Heart right ventricle (tissue), 16 donors: ENCODE measurements at places on chromosomes 6 and 20. TPM values are rescaled to one million over a fixed set of nuclear protein-coding genes. Genes with fewer than 3 reads are reported as not detected.

The SLC35D3 gene
- not detected for total RNA-seq

The LY6G6C gene
- total RNA-seq: not detected

The MUC21 gene
- total RNA-seq: not detected

The YIPF3 gene
- 68.7 TPM for total RNA-seq

The NMBR gene
- not detected for total RNA-seq

The PPIL6 gene
- 1.4 TPM for total RNA-seq

The NUP153 gene
- 20.7 TPM for total RNA-seq

DNA sequence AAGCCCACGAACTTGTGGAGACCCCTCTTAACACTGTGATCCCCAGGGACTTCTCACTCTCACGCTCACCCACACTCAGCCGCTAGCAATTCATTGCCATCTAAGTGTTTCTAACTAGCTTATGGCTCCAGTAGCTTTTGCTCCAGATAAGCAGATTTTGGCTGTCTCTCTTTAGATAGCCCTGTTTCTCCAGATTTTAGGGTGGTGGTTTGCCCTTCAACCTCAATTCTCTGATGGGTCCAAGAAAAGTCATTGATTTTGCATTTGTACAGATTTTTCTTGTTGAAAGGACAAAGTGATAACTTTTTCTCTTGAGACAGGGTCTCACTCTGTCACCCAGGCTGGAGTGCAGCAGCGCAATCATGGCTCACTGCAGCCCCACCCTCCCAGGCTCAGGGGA, 41.2 kb downstream of the NR2E1 start:
- H3K27ac ChIP-seq: no peak overlapping the region
- H3K4me3 ChIP-seq: no peak overlapping the region
- no peak for DNase-seq
- no peaks in the 10 kb centered on the region for H3K27me3 ChIP-seq
- H3K36me3 ChIP-seq: peaks cover 62% of the 10 kb centered on the region
- no peaks in the 10 kb centered on the region for H3K4me1 ChIP-seq

DNA sequence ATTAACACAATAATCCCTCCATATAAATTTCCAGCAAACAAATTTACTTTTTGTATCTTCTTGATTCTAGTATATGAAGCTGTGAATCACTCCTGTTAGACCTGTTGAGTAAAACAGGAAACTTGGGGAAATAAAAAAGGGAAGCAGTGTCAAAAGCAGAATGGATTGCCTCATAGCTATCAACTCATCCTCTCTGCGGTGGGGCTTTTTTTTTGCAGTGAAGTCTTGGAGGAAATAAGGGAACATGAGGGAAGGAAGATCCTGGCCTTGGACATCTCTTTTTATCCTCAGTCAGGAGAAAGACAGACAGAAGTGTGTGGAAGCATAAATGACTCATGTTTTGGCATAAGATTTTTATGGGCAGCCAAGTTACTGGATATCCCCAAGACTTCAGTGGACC, 332.5 kb downstream of the TFAP2A start:
- no peak overlapping the region for H3K4me3 ChIP-seq
- no peaks in the 10 kb centered on the region for H3K36me3 ChIP-seq
- no peak for DNase-seq
- no peaks in the 10 kb centered on the region for H3K4me1 ChIP-seq
- no peak overlapping the region for H3K27ac ChIP-seq
- no peaks in the 10 kb centered on the region for H3K27me3 ChIP-seq

- H3K27ac ChIP-seq: no peak overlapping the region
- H3K27me3 ChIP-seq: peaks cover 42% of the 10 kb centered on the region
- H3K4me1 ChIP-seq: no peaks in the 10 kb centered on the region
- no peak overlapping the region for H3K4me3 ChIP-seq
- H3K36me3 ChIP-seq: no peaks in the 10 kb centered on the region
- peak; percentile 59 for DNase-seq
Observed at GRCh38 chr20:23995905-23996666, 7.5 kb upstream of the GGTLC1 start.

- H3K36me3 ChIP-seq: no peaks in the 10 kb centered on the region
- no peak overlapping the region for H3K4me3 ChIP-seq
- peaks cover 15% of the 10 kb centered on the region for H3K4me1 ChIP-seq
- no peaks in the 10 kb centered on the region for H3K27me3 ChIP-seq
- DNase-seq: no peak
Observed at GRCh38 chr6:25290306-25291060, 11.3 kb downstream of the CARMIL1 start.

GRCh38 chr6:17159240-17159639, 57.4 kb downstream of the STMND1 start:
- no peaks in the 10 kb centered on the region for H3K36me3 ChIP-seq
- H3K4me1 ChIP-seq: no peaks in the 10 kb centered on the region
- DNase-seq: no peak
- H3K27me3 ChIP-seq: no peaks in the 10 kb centered on the region
- H3K27ac ChIP-seq: no peak overlapping the region

DNA sequence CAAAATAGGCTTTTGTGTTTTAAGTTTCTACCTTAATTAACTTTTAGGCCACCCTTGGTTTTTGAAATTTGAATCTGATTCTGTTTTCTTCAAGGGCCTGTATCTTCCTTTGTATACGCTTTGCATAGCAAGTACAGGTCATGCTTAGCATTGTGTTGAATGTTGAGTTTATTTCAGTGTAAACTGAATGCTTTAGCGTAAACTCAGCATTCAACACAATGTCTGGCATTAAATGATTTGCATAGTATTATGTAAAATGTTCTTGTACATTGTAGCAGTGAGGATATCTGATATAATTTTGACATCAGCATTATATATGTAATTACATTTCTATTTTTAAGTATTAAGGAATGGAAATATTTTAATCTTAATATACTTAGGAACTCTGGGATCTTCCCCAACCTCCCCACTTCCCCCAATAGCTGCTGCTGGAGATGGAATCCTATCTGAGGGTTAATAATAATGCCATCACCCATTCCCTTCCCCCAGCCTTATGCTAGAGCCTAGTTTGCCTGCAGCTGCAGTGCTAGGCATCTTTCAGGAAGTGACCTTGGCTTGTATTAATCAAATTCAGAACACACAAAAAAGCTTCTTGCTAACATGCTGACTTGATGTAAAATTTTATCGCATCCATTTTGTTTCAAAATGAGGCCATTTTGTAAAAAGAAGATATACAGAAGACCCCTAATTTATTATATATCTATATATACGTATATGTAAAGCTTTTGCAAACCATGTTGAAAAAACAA, 73.1 kb downstream of the NCOA3 start:
- no peak overlapping the region for H3K4me3 ChIP-seq
- H3K27ac ChIP-seq: peak overlapping the region; percentile 78
- no peaks in the 10 kb centered on the region for H3K27me3 ChIP-seq
- H3K36me3 ChIP-seq: no peaks in the 10 kb centered on the region
- no peak for DNase-seq

GRCh38 chr6:167551628-167552257, 226.9 kb downstream of the TTLL2 start:
- no peaks in the 10 kb centered on the region for H3K36me3 ChIP-seq
- no peak for DNase-seq
- no peaks in the 10 kb centered on the region for H3K27me3 ChIP-seq
- peak overlapping the region; percentile 61 for H3K27ac ChIP-seq

- no peak for DNase-seq
- H3K4me3 ChIP-seq: no peak overlapping the region
- no peaks in the 10 kb centered on the region for H3K4me1 ChIP-seq
- H3K36me3 ChIP-seq: no peaks in the 10 kb centered on the region
Observed at GRCh38 chr6:40290816-40291215, 296.3 kb downstream of the LRFN2 start.

- H3K4me3 ChIP-seq: no peak overlapping the region
- no peaks in the 10 kb centered on the region for H3K4me1 ChIP-seq
- H3K36me3 ChIP-seq: no peaks in the 10 kb centered on the region
- H3K27me3 ChIP-seq: no peaks in the 10 kb centered on the region
- DNase-seq: no peak
Observed at GRCh38 chr6:113394216-113394615, 462.9 kb upstream of the MARCKS start.

- DNase-seq: no peak
- H3K4me1 ChIP-seq: no peaks in the 10 kb centered on the region
- no peaks in the 10 kb centered on the region for H3K27me3 ChIP-seq
- H3K27ac ChIP-seq: no peak overlapping the region
- no peak overlapping the region for H3K4me3 ChIP-seq
Observed at GRCh38 chr6:77762386-77762785, 109.5 kb downstream of the MEI4 start.

- H3K4me3 ChIP-seq: no peak overlapping the region
- no peaks in the 10 kb centered on the region for H3K36me3 ChIP-seq
- peaks cover 29% of the 10 kb centered on the region for H3K4me1 ChIP-seq
- no peaks in the 10 kb centered on the region for H3K27me3 ChIP-seq
Observed at GRCh38 chr6:27129095-27129815, 118.2 kb upstream of the PRSS16 start.

GRCh38 chr6:73514746-73515110, 6.1 kb downstream of the EEF1A1 start:
- no peak overlapping the region for H3K4me3 ChIP-seq
- no peak for DNase-seq
- no peaks in the 10 kb centered on the region for H3K27me3 ChIP-seq
- H3K27ac ChIP-seq: no peak overlapping the region

DNA sequence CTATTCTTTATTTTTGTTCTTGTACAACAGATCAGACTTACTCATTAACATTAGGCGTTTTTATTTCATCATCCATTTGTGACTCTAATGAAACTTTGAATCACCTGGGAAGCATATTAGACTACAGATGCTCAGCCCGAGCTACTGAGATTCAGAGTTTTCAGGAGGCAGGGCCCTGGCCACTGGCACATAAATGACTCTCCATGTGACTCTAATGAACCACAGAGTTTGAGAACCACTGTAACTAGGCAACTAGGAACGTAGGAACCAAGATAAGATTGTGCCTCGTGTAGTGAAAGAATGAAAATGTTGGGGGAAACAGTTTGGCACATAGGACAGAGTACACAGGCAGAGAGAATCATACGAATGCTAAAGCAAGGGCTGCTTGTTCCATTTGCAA, 405.9 kb upstream of the BTBD3 start:
- no peak overlapping the region for H3K4me3 ChIP-seq
- no peaks in the 10 kb centered on the region for H3K27me3 ChIP-seq
- no peak overlapping the region for H3K27ac ChIP-seq
- H3K36me3 ChIP-seq: no peaks in the 10 kb centered on the region
- H3K4me1 ChIP-seq: no peaks in the 10 kb centered on the region
- no peak for DNase-seq

DNA sequence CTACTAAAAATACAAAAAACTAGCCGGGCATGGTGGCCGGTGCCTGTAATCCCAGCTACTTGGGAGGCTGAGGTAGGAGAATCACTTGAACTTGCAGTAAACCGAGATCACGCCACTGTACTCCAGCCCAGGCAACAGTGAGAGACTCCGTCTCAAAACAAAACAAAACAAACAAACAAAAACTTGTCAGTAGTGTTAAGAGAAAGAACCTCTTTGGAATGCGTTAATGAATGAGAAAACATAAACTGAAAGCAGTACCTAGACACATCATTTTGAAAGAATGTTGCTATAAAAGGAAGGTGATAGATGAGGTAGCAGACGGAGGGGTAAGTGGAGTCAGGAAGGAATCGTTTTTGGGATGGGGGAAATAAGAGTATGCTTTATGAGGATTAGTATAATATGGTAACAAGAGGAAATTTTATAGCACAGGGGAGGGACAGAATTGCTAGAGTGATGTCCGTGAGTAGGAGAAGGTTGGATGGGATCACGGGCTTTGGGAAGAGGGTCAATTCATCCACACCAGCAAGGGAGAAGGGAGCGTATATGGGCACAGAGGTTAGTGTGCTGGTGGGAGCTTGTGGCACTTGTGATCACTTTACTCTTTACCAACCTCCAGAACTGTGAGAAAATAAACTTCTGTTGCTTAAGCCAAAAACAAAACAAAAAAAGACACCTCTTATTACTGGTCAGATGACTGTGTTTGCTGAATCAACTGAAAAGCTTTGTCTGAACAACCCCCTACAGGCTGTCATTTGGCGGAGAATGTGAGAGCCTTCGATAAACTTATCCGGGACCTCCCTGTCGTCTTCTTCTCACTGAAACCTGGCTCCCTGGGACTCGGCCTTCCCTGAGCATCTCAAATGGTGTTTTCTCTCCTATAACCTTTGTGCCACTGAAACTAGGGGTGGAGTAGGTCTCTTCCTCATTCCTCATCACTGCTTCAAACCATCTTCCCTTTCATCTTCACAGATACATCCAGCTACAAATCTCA, 48.9 kb upstream of the TFAP2A start:
- no peaks in the 10 kb centered on the region for H3K4me1 ChIP-seq
- H3K4me3 ChIP-seq: no peak overlapping the region
- H3K27me3 ChIP-seq: peaks cover 49% of the 10 kb centered on the region
- DNase-seq: no peak
- H3K27ac ChIP-seq: no peak overlapping the region

DNA sequence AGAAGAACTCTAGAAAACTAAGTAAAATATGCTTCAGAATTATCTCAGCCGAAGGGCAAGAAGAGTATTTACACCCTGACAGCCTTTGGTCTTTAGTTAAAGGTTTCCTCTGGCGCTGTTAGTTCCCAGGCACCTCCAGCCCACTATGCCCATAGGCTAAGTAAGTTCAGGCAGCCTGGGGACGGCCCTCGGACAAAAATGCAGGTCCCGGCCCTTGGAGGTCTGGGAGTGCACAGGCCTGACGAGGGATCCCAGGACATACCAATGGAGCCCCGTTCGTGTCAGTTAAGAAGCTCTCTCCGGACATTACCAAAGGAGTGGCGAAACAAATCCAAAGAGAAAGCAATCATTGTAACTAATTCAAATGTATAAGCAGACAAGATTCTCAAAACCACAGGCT, 311.8 kb downstream of the CD83 start:
- DNase-seq: no peak
- H3K36me3 ChIP-seq: no peaks in the 10 kb centered on the region
- no peak overlapping the region for H3K4me3 ChIP-seq
- H3K27ac ChIP-seq: no peak overlapping the region
- no peaks in the 10 kb centered on the region for H3K27me3 ChIP-seq

- no peak overlapping the region for H3K4me3 ChIP-seq
- H3K36me3 ChIP-seq: no peaks in the 10 kb centered on the region
Observed at GRCh38 chr6:148611213-148611612, 135.6 kb upstream of the UST start.

GRCh38 chr6:167524261-167525111, 199.6 kb downstream of the TTLL2 start:
- H3K27ac ChIP-seq: no peak overlapping the region
- no peaks in the 10 kb centered on the region for H3K36me3 ChIP-seq
- peaks cover 12% of the 10 kb centered on the region for H3K4me1 ChIP-seq
- no peaks in the 10 kb centered on the region for H3K27me3 ChIP-seq

- no peaks in the 10 kb centered on the region for H3K36me3 ChIP-seq
- H3K27me3 ChIP-seq: no peaks in the 10 kb centered on the region
Observed at GRCh38 chr6:111192911-111193555, 105.7 kb downstream of the SLC16A10 start.
